ENCODE measurements at places on chromosomes 16 and 17.

- DNase-seq, result no peak
Measured at GRCh38 chr16:49693445-49693844, 162.5 kb downstream of the ZNF423 start.

DNA sequence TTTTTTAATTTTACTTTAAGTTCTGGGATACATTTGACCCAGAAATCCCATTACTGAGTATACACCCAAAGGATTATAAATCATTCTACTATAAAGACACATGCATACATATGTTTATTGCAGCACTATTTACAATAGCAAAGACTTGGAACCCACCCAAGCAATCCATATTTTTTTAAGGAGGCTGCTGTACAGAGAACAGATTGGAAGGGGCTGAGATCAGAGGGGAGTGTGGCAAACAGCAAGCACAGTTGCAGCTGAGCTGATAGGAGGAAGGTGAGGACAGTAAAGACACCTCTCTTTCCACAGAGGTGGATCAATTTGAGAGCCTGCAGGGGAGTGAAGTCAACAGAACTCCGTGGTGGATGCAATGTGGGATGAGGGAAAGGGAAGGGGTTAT is 10.2 kb upstream of the TMEM238L start:
- DNase-seq, result no peak

DNA sequence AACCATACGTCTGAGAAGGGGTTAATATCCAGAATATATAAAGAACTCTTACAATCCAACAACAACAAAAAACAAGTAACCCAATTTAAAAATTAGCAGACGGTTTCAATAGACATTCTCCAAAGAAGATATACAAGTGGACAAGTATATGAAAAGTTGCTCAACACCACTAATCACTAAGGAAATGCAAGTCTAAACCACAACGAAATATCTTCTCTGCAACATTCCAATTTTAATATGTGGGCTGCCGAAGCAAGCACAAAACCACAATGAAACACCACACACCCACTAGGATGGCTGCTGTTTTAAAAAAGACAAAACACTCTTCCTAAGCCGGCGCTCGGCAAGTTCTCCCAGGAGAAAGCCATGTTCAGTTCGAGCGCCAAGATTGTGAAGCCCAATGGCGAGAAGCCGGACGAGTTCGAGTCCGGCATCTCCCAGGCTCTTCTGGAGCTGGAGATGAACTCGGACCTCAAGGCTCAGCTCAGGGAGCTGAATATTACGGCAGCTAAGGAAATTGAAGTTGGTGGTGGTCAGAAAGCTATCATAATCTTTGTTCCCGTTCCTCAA is 5.9 kb upstream of the SLC13A2 start:
- DNase-seq, result peak; percentile 77

GRCh38 chr17:50909765-50910605 is 43.8 kb upstream of the TOB1 start:
- DNase-seq, result peak; percentile 85

DNA sequence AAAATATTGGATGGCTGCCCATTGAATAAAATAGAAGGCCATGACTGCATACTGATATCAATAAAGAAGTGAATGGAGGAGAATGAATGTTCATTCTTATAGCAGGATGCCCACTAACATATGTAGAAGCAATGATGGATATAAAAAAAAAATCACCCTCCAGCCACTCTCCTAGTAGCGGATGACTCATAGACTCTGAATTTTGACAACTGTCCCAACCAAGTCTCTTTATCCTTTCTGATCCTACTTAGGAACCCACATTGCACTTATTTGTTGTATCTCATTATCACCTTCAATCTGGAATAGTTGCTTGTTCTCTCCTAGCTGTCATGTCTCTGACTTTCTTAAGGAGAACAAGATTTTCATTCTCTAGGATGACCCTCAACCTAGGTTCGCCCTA is 429.9 kb downstream of the HS3ST3B1 start:
- DNase-seq, result no peak

GRCh38 chr17:68260051-68260762 is 12.4 kb downstream of the AMZ2 start:
- no peak for DNase-seq

DNA sequence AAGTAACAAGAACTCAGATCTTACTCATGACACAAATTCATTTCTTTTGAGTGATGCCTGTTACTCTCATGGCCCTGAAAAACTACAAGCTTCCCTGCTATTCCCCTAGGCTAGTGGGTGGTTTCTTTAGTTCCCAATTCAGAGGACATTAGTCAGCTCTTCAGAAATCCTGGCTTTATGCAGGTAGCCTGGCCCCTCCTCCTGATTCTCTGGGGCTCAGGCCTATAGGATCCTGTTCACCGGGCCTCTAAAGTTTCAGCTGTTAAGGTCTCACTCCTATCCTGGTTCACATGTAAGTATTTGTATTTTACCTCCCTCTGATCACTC is 87.3 kb upstream of the IRX5 start:
- DNase-seq, result no peak

GRCh38 chr17:76993651-76994050 is 125.4 kb downstream of the MGAT5B start:
- no peak for DNase-seq

- no peak for DNase-seq
Measured at GRCh38 chr17:75950855-75951554, 10.2 kb upstream of the FBF1 start.

DNA sequence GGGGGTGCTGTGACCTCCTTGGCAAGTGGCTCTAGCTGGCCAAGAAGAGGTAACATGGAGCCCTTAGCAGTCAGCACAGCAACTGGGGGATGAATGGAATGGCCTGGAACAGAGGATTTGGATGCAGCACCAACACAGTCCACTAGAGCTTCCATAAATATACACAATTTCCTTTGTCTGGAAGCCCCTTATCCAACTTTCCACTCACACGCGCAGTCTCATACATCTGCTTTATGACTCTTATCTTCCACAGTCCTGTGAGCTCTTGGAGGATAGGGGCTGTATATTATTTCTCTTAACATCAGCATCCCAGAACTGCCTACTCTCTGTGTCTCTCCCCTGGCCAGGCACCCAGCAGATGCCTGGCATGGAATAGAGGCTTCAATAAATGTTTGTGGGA is 235.6 kb upstream of the MAF start:
- DNase-seq, result no peak

- no peak for DNase-seq
Measured at GRCh38 chr16:49961089-49961488, 63.9 kb upstream of the CNEP1R1 start.

GRCh38 chr17:58517928-58518609 is 3.6 kb upstream of the MTMR4 start:
- DNase-seq, result peak; percentile 100

GRCh38 chr17:66508896-66509844 is 206.8 kb downstream of the PRKCA start:
- no peak for DNase-seq

DNA sequence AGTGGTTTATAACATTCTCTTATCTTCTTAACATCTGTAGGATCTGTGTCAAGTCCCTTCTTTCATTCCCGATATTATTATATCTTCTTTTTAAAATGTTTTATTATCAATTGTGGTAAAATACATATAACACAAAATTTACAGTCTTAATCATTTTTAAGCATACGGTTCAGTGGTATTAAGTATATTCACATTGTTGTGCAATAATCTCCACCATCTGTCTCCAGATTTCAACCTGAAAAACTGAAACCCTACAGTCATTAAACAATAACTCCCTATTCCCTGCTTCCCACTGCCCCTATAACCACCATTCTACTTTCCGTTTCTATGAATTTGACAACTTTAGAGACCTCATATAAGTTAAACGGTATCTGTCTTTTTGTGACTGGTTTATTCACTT is 45.5 kb downstream of the CEP112 start:
- no peak for DNase-seq

DNA sequence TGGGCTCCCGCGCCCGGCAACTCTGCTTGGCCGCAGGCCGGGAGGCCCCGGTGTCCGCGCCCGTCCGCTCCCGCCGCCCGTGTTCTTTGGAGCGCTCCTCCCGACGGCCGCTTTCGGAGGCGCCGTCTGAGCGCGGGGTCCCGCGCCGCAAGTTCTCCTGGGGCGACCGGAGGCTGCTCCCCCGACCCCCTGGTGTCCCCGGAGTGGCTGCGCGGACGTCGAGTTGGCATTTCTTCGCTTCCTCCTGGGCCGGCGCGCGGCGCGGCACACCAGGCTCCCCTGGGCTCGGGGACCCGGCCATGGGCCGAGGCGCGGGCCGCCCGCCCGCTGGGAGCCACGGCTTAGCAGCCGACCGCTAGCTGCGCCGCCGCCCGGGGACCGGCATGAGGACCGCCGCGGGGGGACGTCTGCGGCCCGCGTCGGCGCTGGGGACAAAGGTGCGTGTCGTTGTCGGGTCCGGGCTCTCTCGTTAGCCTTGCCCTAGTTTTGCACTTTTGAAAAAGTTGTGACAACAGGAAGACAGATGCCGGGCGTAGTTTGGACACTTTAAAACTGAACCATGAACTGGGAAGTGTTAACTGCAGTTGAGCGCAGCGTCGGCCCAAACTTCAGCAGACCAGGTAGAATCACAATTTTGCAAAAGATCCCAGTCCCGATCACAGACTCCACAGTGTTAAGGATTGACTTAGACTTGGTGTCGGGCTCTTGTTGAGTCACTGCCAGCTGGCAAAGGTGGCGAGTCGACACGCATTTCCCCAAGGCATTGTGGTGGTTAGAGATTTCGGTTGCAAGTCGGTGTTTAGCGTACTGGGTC is 700 bp downstream of the UBN1 start:
- DNase-seq, result no peak

DNA sequence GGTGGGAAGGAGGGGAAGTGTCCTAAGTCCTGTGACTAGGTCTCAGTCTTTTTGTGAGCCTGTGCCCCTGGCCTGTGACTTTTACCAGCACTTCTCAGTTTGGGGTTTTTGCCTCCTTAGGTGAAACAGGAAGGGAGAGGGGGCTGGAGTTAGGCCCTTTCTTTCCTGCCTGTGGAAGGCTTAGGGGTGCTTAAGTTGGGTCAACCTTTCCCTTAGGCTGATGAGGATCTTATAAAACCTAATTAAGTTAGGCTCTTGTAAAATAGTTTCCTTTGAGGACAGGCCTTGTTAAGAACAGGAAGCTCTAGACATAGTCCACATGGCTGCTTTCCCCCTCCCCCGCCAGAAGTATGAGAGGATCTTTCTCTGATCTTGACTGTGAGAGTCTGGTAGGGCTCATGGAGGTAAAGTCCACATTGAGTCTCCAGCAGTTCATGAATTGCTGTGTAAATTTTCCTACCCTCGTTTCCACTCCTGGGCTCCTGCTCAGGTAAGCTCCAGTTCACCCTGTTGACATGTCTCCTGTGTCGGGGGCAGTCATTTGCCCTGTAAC is 17.0 kb upstream of the DNASE1 start:
- DNase-seq, result peak; percentile 52

- DNase-seq, result peak; percentile 12
Measured at GRCh38 chr17:39573447-39574298, 34.0 kb downstream of the NEUROD2 start.

DNA sequence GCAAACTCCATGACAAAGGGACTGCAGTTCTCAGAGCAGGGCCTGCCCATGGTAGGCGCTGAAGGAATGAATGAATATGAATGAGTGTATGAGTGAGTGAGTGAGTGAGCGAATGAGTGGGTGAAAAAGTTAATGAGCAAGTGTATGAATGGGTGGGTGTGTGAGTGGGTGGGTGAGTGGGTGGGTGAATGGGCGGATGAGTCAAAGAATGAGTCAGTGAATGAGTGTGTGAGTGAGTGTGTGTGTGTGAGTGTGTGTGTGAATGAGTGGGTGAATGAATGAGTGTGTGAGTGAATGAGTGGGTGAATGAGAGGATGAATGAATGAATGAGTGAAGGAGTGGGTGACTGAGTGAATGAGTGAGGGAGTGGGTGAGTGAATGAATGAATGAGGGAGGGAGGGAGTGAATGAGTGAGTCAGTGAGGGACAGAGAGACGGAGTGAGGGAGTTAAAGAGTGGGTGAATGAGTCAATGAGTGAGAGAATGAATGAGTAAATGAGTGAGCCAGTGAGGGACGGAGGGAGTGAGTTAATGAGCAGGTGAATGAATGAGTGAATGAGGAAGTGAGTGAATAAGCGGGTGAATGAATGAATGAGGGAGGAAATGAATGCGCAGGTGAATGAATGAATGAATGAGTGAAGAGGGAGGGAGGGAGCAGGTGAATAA is 11.1 kb upstream of the CHMP6 start:
- DNase-seq, result no peak

DNA sequence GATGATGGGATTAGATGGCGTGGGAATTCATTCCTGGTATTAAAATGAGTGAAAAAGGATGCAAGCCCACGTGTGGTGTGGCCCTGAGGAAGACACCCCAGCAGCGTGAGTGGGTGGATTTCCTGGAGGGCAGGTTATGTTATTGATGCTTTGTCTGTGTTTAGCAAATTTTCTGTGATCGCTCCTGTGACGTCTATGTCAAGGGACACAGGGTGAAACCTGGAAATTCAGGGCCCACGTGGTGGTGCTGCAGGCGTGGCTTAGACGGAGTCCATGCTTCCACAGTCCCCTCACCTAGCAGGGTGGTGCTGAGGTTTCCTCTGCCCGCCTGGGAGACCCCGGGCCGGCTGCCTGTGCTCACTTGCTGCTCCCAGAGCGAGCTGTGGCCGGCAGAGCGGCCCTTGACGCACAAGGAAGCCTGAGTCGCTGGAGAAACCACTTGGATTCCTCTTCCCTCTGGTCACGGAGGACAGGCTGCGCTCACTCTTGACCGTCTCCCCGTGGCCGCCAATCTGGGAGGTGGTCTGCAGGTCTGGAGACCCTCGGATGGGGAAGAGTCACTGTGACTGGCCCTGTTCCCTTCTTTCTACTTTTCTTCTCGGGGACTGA is 23.4 kb downstream of the BAIAP2 start:
- DNase-seq, result no peak

DNA sequence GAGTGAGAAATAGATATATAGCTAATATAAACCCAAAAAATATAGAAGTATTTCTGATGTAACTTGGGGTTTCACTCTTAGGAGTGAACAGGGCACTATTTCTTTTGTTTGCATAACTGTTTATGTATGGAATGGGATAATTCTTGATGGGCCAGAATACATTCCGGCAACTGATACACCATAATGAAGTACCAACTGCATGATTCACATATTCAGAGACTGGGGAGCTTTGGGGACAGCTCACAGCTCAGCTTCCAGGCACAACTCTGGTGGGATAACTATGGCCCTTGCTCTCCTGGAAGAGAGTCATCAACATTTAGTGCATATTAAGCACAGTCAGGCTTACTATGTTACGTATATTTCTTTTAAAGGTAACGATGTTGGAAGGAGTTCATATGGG is 42.1 kb upstream of the ADCY7 start:
- DNase-seq, result no peak

DNA sequence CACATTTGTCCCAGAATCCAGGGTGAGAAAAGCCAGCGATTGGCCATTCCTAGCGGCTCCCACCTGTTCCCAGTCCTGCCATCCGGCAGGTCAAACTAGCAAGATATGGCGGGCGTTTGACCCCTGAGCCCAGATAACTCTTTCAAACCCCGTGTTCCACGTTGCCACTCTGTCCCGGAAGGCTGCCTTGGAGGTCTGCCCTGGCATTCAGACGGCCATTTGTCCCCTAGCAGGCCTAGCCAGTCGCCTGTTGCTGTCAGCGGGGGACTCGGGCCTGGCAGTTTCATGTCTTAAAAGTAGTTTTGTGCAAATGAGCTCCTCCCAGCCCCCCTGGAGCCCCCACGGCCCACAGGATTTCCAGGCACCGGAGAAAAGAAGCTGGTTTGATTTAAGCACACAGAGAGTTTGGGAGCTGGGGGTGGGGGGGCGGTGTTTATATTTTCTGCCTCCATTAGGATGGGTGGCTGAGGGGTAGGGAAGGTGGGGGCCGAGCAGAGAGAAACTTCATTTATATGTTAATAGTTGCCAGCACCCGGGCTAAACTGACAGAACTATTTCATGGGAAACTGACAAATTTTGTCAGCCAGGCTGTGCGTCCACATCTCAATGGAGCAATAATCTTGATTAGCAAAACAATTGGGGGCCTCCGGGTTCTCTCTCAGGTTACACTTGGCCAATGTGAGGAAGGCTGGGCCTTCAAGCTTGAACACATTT is 240.9 kb upstream of the SALL1 start:
- no peak for DNase-seq
